ENCODE measurements at places on chromosomes 1 and 21.
A peak's percentile ranks its signal among the peaks of the same experiment; 100 is the strongest.

- DNase-seq: no peak
These were observed 106.8 kb downstream of the LMO4 start for GRCh38 chr1:87435484-87435883.

DNA sequence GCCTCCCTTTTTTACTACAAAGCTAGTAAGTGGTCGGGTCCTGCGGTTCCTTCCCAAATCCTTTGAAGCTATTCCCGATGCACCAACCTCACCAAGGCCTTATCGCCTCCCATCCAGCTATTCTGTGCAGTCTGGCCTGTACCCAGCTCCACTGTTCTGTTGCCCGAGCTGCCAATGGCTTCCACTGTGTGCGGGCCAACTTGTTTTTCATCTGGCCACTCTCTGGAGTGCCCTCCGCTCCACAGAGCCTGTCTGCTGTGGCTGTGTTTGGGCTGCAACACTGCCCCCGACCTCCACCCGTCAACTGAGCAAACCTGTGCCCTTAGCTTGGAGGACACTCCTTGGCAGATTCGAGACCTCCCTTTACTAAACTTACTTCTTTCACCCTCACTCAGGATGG is 125.0 kb downstream of the KIAA0319L start:
- DNase-seq: no peak

- DNase-seq: no peak
These were observed 27.5 kb downstream of the LRRC71 start for GRCh38 chr1:156947818-156948525.

- no peak for DNase-seq
These were observed 16.8 kb downstream of the STRIP1 start for GRCh38 chr1:110051262-110051648.

GRCh38 chr1:153368495-153368894 is 6.9 kb downstream of the S100A12 start:
- no peak for DNase-seq

- DNase-seq: no peak
These were observed 5.6 kb downstream of the RORC start for GRCh38 chr1:151825751-151826660.

DNA sequence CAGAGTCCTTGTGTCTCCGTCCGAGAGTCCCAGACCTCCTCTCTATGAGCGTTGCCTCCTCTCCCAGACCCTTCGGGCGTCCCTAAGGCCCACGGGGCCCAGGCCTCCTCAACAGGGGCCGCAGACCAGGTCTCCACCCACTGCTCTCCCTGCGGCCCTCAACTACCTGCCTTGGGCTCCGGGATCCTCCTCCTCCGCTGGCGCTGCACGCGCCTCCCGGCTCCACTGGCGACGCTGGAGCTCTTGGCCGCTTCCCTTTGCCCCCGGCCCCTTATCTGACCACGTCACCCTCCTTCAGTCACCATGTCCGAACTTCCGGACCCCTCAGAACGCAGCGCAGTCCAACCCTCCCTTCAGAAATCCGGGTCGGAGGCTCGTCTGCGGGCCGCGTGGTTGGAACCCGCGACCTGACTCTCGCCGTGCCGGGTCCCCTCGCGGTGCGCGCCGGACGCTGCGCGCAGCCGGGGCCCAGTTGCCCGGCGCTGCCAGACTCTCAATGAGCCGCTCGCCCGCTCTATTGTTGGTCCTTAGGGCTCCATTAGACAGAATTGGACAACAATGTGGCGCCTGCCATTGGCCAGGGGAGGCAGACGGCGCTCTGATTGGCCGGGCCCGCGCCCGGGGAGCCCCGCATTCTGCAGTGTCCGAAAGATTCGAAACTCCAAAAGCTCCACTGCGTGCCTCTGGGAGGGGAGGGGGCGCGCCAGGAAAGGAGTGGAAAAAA is at the start of gene DMRTA2:
Gene DMRTA2 (minus strand): TSS at position 498 of the 724 bp plus-strand sequence. CDS start 1,907 bp downstream, outside the sequence.
- DNase-seq: no peak

DNA sequence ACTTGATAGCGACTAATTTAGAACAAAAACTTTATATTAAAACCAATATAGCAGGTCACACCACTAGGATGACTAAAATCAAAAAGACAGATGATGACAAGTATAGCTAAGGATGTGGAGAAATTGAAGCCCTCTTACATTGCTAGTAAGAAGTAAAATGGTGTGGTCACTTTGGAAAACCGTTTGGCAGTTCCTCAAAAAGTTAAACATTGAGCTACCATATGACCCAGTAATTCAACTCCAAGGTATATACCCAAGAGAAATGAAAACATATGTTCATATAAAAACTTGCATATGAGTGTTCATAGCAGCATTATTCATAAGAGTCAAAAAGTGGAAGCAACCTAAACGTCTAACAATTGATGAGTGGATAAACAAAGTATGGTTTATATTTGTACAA is 13.0 kb upstream of the SERINC2 start:
- no peak for DNase-seq

DNA sequence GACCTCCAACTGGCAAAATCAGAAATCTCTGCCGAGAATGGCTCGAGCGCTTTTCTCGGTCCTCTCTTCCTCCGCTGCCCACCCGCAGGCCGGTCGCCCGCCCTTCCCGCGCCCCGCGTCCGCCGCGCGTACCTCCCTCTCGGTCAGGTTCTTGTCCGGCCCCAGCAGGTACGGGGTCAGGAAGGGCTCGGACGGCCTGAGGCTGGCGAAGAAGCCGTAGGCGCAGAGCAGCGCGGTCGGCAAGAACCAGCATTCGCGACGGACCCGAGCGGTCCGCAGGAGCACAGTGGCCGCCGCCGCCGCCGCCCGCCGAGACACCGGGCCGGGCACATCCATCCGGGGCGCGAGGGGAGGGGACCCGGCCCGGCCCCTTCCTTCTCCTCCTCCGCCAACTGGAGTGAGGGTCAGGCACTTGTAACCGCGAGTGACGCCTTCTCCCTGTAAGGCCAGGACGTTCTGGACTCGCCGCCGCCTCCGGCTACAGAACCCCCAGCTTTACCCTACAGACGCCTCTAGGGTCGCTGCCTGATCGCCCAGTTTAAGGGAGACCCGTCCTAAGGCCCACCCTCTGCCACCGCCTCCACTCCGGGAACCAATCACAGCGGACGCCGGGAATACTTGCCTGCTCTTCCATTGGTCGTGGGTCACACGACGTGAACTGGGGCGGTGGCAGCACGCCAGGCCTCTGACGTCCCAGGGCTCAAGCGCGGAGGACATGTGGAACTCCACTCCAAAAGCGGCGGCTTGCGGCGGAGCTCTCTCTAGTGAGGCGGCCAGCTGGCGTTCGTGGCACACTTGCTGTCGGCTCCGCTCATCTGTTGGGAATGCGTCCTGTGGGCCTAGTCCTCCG is at the start of gene SLC19A2:
Gene SLC19A2 (minus strand): TSS at position 514 of the 850 bp plus-strand sequence. CDS start 178 bp downstream, at position 336.
- DNase-seq: peak; percentile 99

DNA sequence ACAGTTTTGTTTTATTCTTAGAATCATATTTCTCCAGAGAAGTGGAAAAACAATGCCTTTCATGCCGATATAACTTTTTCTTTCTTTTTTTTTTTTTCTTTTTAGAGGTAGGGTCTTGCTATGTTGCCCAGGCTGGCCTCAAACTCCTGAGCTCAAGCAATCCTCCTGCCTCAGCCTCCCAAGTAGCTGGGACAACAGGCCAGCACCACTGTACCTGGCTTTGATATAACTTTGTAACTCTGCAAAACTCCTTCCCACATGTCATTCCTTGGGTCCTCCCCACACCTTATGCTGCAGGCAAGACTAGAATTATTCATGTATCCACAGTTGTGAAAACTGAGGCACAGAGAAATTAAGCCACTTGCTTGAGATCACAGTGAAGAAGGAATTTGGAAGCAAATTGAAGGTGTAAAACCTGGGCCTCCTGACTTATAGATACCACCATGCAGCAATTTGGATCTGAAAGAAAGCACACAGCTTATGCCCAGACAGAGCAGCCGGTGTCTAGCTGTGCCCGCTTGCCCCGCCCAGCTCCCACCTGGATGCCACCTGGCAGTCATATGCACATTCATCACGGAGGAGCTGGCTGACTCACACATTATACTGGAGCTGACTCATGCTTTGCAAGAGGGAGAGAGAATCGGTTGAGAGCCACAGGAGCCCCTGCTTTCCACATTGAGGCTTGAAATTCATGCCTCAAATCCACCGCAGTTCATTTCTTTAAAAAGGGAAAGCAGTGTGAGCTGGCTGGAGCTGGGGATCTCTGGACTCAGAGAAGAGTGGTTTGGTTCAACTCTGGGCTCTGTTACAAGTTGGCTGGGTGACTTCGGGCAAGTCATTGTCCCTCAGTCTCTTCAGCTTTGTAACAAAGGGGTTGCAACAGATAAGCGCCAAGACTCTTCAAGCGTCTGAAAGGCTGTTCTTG is 8.3 kb upstream of the SLC2A1 start:
- peak; percentile 94 for DNase-seq

DNA sequence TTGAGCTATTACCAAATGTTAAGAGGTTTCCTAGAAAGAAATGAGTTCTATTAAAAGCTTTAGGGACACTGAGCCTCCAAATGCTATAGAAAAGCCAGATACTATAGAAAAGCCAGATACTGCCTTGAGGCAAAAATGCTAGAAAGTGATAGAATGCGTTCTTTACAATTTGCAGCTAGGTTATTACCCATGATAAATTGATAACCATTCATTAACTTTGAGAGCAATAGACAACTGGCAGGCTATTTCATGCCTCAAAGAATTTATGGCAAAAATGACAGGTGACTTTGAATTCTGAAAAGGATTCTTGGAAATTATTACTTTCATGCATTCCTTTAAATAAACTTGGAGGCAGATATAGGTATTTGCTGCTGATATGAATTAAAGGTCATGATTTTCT is 51.6 kb downstream of the SMYD3 start:
- no peak for DNase-seq

DNA sequence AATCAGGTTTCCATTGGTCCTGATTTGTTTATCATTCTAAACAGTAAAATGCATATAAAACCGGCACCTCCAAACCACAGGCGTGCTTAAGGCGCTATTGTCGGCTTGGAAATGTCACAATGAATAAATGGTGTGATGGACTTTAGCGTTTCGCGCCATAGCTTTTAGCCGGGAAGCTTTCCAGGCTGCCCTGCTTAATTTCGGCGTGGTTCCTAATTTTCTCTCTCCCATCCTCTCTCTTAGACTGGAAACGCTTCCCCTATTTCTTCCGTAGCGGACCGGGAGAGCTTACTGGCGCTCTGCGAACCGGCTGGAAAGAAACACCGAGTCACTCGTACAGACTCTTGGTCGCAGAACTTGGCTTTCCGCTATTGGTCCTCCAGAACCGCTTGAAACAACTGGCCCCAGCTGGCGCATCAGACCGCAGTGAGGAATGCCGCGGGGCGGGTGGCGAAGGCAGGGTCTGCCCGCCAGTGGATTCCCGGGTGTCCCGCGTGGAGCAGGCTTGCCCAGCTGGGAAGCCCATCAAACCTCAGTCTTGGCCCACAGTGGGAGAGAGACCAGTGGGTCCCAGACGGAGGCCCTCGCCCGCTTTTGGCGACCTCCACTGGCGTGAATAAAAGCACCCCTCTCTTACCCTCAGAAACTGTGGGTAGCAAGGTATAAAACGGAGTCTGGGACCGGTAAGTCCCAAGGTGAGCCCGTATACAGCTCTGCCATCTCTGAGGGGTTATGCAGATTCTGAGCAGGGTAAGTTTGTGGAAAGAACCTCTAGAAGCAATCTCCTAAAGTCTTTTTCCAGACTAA is 4.0 kb upstream of the LHX8 start:
- no peak for DNase-seq

- peak; percentile 77 for DNase-seq
These were observed 14.7 kb upstream of the KCNE1 start for GRCh38 chr21:34526618-34527290.

- no peak for DNase-seq
These were observed 17.0 kb downstream of the S100A7 start for GRCh38 chr1:153443486-153443885.

DNA sequence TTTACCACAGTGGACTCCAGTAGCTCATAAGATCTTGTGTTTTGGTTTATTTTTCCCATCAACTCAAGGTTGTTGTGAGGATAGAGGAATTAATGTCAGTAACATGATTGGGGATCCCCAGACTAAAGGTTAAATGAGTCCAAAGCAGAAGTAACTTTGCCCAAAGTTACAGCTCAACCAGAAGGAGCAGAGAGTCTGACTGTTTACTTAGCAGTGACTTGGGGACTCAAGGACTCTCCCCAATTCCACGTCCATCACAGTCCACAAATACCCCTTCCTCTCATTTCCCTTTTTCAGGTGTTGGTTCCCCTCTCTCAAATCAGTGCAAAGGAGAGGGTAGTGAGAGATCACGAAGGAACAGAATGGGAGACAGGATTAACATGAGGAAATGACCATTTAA is 4.0 kb upstream of the ETV3 start:
- no peak for DNase-seq
